ENCODE measurements at places on chromosomes 13 and 19. TPM values are rescaled to one million over a fixed set of nuclear protein-coding genes. Genes with fewer than 3 reads are reported as not detected.

RYR1 gene
- total RNA-seq, result 2.8 TPM

CCDC122 gene
- 4.3 TPM for total RNA-seq

DAND5 gene
- total RNA-seq, result not detected

CEACAM16 gene
- total RNA-seq, result not detected

KL gene
- total RNA-seq, result 10.7 TPM

CYP4F2 gene
- total RNA-seq, result 0.23 TPM

C2CD4C gene
- total RNA-seq, result 1.6 TPM

NANOS3 gene
- total RNA-seq, result 5.2 TPM

ONECUT3 gene
- not detected for total RNA-seq

EGLN2 gene
- total RNA-seq, result 215 TPM

TMEM221 gene
- total RNA-seq, result not detected

B3GNT8 gene
- total RNA-seq, result 11.0 TPM

ATP4B gene
- total RNA-seq, result not detected

BCL3 gene
- 31.1 TPM for total RNA-seq

SBNO2 gene
- 109 TPM for total RNA-seq

PODNL1 gene
- 4.2 TPM for total RNA-seq

DMAC2 gene
- 63.1 TPM for total RNA-seq

ZSCAN4 gene
- total RNA-seq, result not detected

MIA gene
- not detected for total RNA-seq

FGF21 gene
- not detected for total RNA-seq
